ENCODE measurements at places on chromosomes 13 and 19.

DNA sequence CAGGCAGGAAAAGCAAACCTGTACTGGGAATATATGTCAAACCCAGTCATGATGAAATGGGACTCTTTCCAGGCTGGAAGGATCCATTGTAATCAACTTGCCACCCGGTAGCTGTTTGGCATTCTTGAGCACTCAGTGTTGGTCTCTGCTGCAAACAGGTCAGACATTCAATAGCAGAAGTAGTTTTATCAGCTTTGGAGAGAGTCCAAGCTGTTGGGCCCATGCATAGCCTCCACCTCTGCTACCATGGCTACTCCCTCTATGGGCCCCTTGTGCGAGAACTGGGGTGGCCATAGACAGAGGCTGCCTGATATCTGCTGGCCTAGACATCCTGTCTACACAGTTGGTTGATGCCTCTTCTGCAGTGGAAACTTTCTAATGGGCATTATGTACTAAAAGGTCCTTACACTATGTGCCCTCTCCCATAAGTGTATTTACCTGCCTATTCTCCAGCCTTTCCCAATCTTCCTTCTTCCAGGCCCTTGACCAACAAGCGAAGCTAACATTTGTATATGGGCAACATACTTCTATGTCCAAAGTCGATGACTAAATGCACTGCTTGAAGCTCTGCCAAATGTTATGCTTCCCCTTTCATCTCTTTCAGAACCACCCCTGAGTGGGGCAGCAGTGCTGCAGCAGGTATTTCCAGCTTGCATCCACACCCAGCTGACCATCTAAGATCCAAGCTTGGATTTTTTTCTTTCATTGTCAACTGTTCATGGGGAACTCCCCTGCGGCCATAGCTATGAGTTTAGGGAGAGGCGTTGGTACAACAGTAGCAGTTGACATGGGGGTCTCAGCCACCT is 5.3 kb upstream of the RNF6 start:
- no peak for DNase-seq

DNA sequence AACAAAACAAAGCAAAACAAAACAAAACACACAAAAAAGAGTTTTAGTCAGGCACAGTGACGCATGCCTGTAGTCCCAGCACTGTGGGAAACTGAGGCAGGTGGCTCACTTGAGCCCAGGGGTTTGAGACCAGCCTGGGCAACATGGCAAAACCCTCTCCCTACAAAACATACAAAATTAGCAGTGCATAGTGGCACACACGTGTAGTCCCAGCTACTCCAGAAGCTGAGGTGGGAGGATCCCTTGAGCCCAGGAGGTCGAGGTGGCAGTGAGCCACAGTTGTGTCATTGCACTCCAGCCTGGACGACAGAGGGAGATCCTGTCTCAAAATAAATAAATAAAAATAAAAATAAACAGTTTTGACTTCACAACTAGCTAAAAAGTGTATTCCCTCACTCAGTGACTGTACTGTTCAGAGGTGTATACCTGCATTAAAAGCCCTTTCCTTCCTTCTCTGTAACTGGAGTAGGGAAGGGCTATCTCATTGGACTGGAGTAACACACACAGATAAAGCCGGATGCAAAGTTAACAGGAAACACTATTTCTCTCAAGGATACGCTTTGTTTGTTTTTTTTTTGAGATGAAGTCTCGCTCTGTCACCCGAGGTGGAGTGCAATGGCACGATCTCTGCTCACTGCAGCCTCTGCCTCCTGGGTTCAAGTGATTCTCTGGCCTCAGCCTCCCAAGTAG is 3.7 kb upstream of the BAX start:
- DNase-seq = no peak

DNA sequence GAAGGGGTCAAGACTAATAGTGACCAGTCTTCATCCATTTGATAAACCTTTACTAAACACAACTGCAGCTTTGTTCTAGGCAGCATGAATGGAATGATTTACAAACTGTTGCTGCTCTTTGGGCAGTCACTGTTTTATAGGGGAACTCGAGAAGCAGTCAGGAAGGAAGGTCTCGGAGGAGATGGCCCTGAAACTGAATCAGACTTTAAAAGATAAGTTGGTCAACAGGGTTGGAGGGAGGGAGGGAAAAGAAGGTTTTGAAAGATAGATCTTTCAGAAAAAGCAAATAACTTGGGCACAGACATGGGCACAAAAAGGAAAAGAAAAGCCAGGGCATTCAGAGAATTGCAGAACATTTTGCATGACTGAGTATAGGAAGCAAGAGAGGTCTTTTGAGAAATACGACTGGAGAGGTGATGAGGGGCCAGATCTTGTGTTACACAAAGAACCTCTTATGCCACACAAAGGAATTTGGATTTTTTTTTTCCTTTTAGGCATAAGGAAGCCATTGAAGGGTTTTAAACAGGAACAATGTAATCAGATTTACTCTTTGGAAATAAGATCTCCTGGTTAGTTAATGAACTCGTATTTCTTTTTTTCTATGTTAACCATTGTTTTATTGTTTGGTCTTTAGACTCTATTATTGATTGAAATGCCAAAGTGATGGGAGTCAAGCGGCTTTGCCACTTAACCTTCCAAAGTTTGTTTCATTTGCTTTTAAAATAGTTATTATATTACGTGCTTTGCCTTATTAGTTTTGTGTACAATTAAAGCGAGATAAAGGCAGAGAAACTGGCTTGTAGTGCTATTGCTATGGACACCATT is 37.5 kb upstream of the SACS start:
- no peak for DNase-seq

GRCh38 chr19:18972851-18973250 is 31.8 kb upstream of the HOMER3 start:
- DNase-seq = no peak

DNA sequence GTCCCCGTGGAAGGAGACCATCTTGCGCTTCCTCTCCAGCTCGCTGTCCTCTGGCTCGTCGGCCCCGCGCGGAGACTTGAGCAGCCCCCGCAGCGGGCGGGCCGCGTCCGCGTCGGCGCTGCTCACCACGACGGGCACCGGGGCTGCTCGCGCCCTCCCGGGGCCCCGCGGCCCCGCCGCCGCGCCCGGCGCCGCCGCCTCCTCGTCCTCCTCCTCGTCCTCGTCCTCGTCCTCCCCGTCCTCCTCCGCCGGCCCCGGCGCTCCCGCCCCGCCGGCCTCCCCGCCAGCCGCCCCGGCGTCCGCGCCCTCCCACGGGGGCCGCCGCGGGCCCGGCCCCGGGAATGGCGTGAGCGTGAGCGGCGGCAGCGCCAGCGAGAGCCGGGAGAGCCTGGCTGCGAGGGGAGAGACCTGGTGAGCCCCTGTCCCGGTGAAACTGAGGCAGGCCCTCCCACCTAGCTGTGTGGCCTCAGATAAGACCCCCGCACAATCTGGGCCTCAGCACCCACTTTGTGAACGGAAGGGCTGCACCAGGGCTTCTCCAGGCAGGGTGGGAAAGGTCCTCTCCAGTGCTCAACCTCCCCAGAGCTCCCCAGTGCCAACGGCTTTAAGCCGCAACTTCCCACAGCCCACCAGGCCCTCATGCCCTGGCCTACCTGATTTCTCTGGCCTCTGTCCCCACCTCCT is 17.8 kb downstream of the LMTK3 start:
- no peak for DNase-seq

- no peak for DNase-seq
Observed at GRCh38 chr13:85255978-85256377, 543.2 kb downstream of the SLITRK6 start.

- no peak for DNase-seq
Observed at GRCh38 chr13:87128036-87128435, 543.1 kb upstream of the SLITRK5 start.

- no peak for DNase-seq
Observed at GRCh38 chr13:108741930-108742329, 112.5 kb downstream of the MYO16 start.

DNA sequence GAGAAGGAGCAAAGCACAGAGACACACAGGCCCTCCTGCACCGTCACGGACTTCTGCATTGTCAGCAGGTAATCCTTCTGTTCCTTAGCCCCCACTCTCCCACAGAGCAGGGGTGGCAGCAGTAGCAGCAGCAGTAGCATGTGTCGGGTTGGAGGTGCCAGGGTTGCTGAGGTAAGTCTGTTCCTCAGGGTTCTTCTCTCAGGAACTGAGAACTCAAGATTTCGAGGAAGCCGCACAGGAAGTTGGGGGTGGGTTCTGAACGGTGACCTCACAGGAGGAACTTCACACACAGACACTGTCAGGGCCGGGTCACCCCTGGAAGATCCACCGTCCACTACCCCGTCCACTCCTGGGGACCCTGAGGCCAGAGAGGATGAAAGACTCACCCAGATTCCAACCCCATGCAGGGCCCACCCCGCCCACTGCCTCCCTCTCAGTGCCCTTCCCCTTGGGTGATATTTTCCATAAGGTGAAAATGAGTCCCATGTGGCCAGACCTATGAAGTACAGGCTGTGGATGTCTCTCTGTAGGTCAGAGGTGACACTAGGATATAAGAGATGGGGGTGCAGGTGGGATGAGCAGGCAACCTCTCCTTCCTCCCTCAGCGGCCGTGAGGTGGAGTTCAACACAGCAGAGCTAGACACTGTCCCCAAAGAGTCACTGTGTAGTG is at the start of gene SIGLEC12:
TSS of gene SIGLEC12 (minus strand) at position 207 of the 670 bp plus-strand sequence. CDS start at position 140, 67 bp downstream.
- DNase-seq = peak; percentile 76

- no peak for DNase-seq
Observed at GRCh38 chr13:70339738-70340137, 231.5 kb upstream of the KLHL1 start.

GRCh38 chr13:73991384-73991783 is 142.8 kb downstream of the KLF12 start:
- no peak for DNase-seq

DNA sequence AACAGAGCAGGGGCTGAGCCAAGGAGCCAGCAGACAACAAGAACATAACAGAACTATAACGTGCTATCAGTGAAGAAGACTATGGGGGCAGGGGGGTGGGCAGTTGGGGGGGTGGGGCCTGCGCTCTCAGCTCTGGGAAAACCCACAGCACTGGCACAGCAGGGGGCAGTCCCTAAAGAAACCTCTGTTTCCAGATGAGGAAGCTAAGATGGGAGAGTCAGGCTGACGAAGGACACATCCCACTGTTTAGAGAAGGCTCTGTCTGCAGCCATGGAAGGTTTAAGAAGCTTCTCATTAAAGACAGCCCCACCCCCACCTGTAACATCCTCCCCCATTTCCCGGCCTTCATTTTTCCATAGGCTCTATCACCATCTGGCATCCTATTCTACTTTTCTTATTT is 7.1 kb upstream of the DOCK9 start:
- DNase-seq = peak; percentile 25

DNA sequence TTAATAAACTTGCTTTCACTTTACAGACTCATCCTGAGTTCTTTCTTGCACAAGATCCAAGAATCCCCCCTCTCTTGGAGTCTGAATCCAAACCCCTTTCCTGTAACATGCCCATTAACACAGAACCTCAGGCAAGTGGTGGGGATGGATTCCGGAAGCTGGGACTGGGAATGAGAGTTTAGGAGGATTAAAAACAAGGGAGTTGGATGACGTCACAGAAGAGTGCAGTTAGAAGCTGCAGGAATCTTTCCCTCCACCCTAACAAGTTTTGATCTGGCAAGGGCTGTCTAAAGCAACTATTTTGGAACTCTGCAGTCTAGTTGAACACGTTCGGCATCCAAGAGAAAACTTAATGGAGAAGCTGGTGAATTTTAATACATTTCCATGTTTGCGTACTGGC is 48.2 kb upstream of the PEPD start:
- no peak for DNase-seq

DNA sequence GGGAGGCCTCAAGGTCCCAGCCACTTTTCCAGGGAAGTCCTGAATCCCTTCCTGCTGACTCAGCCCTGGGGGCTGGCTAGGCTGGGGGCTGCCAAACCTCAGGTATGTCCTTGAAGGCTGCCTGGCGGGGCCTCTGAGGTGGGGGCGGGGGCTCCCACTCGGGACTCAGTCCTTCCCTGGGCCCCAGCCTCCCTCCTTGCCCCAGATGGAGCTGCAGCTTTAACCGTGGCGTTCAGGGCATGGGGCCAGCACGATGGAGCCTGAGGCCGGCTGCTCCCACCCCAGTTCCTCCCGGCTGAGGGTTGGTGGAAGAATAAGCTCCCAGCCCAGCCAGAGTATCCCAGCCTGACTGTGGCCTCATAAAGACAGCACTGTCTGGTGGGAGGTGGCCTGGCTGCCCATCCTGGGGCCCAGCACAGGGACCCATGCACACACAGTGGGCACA is 12.4 kb downstream of the CILP2 start:
- DNase-seq = no peak

DNA sequence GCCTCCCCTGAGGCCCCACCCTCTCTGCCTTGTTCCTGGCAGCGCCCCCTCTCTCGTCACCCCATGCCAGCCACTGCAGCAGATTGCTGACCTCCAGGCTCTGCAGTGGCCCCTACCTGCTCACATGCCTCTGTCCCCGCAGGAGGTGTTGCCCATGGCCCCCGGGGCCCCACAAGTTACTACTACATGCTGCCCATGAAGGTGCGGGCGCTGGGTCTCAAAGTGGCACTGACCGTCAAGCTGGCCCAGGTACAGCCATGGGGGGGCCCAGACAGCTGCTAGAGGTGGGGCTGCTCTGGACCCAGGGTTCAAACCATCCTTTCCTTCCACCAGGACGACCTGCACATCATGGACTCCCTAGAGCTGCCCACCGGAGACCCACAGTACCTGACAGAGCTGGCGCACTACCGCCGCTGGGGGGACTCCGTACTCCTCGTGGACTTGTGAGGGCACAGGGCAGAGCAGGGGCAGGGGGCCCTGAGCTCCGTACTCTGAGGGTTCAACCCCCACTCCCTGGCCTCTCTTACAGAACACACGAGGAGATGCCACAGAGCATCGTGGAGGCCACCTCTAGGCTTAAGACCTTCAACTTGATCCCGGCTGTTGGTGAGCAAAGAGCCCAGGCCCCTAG is 6.2 kb downstream of the MRPL4 start:
- no peak for DNase-seq

DNA sequence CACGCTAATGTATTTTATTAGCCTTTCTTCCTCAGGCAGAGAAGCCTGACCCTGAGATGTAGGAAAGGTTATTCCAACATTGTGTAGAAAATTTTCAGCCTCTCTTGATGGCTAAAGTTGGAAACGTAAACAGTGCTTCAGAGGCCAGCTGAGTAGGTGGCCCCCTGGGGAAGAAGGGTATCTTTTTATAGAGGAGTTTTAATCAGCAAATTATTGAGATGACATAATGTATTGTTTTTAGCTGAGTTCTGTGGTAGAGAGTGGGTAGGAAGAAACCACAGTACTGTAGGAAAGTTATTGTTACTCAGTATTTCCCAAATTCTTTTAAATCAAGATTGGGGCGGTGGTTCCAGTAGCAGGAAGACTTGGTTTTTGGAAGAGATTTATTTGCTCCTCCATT is 268.8 kb downstream of the DLEU7 start:
- DNase-seq = no peak

DNA sequence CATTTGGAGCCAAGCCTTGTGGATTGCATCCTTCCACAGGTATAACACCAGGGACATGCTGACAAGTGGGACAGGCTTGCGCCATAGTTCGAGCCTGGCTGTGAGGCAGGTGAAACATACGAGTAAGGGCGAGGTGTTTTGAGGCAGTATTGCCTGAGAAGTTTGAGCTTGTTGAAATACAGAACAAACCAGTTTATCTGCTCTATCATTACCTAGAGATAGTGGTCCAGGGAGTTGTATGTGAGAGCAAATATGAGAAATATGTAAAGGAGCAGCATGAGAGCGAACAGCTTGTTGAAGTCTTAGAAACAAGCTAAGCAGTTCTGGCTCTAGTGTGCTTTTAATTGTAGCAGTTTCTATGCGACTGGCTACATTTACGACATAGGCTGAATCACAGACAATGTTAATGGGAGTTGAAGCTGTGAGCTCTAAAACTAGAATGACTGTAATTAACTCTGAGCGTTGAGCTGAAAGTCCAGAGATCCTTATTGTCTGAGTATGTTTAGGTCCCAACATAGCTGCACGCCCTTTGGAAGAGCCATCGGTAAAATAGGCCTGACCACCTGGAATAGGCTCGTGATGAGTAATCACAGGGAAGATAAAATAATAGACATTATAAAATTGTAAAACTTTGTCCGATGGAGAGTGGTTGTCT is 8.2 kb downstream of the ZNF439 start:
- DNase-seq = no peak
